ENCODE measurements at places on chromosomes 1 and 21. TPM values are rescaled to one million over a fixed set of nuclear protein-coding genes. Genes with fewer than 3 reads are reported as not detected.

- DNase-seq: no peak
Measured at GRCh38 chr1:198848206-198848605, 209.4 kb downstream of the PTPRC start.

DNA sequence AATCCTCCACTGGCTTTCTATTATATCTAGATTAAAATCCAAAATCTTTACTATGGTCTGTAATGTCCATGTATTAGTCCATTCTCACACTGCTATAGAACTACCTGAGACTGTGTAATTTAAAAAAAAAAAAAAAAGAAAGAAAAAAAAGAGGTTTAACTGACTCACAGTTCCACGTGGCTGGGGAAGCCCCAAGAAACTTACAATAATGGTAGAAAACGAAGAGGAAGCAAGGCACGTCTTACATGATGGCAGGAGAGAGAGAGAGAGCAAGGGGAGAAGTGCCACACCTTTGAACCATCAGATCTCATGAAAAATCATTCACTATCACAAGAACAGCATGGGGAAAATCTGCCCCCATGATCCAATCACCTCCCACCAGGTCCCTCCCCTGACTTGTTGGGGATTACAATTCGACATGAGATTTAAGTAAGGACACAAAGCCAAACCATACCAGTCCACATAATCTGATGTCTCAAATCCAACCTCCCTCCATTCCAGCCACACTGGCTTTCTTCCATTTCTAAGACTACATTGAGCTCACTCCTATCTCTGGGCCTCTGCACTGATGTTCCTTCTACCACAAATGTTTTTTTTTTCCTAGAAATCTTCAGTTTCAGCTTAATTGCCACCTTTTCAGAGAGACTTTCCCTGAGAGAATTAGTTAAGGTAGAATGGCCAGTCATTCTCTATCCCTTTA is 92.4 kb downstream of the EIF4G3 start:
- DNase-seq: no peak

DNA sequence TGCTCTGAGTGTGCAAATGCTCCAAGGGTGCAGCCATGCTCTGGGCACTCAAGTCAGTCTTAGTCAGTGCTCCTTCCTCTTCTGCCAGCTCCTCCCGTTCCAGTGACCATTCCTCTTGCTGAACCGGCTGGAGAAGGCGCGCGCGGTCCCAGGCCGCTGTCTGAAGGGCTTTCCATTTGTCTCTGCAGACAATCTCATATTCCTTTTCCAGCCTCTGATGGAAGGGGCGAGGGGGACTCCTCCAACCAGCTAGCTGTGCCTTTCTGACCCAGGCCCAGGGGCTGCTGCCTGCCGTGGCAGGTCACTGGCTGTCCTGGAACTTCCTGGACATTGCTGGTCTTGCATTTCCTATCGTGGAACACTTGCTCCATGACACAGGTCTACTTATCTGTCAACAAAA is 67.5 kb downstream of the RIPK4 start:
- DNase-seq: no peak

RABIF gene
- 10.7 TPM for polyA plus RNA-seq

- no peak for DNase-seq
Measured at GRCh38 chr1:113808450-113809195, 3.7 kb downstream of the RSBN1 start.

- no peak for DNase-seq
Measured at GRCh38 chr1:161420763-161421455, 53.2 kb upstream of the CFAP126 start.

Data from SK-N-SH (cell line).